ENCODE measurements at places on chromosomes 5 and 9. TPM values are rescaled to one million over a fixed set of nuclear protein-coding genes. Genes with fewer than 3 reads are reported as not detected.
A peak's percentile ranks its signal among the peaks of the same experiment; 100 is the strongest.

DNA sequence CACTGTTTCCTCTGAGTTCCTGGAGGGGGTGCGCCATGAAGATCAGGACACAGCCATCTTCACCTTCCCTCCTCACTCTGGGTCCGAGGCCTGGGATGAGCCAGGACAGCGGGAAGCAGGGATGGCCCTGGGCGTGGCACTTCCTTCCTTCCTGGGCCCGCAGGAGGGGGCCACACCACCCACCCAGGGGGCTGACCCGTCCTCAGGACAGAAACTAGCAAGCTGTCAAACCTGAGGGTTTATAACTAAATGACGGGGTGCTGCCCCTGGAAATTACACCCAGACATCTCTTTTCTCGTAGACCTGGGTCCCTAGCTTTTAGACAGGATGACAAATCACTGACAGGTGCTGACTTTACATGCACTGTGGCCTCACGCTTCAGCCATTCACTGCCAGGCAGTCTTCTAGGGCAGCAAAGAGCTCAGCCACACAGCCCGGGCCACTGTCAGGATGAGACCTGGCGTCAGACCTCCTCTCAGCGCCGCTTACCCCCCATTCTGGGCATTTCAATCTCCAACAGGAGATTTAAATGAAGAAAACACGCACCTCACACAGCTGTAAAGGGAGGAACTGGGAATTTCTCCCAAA, 8.1 kb downstream of the FCN2 start:
- no peak for DNase-seq

DNA sequence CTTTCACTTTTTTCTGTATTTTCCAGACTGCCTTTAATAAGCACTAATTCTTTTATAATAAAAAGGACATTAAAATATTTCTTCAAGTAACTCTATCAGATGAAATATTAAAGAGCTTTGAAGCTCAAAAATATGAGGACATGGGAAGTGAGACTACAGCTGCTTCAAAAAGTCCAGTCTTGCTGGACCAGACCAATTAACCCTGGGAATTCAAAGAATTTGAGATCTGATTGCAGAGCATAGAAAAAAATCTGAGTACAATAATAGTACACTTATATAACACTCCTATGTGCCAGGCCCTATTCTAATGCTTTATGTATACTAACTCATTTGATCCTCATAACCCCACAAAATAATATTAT, 9.8 kb downstream of the TMEM245 start:
- DNase-seq, result no peak

GRCh38 chr5:103808464-103809106, 246.0 kb upstream of the NUDT12 start:
- peak; percentile 45 for DNase-seq

Gene CDKN2B-AS1
- polyA plus RNA-seq, result not detected

Gene SLC6A19
- polyA plus RNA-seq, result 0.04 TPM

- DNase-seq, result no peak
These were observed 22.8 kb downstream of the THBS4 start for GRCh38 chr5:80057921-80058320.

Gene CYFIP2
- 8.3 TPM for polyA plus RNA-seq

Gene SCGB3A2
- polyA plus RNA-seq, result not detected

GRCh38 chr5:180898621-180899246, at the start of gene BTNL8:
BTNL8 (plus strand) TSS chr5:180899159; CDS start chr5:180899311, 152 bp downstream.
- no peak for DNase-seq

GRCh38 chr5:127210042-127210441, 80.6 kb upstream of the MEGF10 start:
- DNase-seq, result no peak

DNA sequence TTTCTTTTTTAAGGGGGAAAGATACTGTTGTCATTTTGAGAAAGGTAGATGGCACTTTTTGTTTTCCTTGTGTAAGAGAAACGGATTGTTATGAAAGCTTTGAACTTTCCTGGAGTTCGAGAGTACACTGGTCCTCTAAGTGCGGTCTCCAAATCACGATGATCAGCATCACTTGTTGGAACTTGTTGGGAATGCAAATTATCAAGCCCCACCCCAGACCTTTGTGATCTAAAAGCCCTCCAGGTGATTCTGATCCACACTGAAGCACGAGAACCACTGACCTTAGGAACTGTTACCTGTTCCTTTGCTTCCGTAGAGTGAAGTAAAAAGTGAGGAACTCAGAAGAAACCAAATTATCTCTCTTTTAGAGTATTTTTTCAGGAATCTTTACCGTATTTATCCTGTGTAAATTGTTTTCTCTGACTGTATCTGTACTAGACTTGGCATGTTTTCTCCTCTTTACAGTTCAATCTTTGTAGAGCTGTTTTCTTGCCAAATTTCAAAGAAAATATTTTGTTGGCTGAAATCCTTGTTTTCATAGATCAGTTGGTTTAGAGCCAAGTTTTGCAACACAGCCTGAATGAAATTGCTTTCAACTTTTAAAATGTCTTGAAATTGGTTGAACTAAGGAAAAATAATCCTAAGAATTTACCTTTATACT, 4.0 kb downstream of the MAT2B start:
- no peak for DNase-seq

DNA sequence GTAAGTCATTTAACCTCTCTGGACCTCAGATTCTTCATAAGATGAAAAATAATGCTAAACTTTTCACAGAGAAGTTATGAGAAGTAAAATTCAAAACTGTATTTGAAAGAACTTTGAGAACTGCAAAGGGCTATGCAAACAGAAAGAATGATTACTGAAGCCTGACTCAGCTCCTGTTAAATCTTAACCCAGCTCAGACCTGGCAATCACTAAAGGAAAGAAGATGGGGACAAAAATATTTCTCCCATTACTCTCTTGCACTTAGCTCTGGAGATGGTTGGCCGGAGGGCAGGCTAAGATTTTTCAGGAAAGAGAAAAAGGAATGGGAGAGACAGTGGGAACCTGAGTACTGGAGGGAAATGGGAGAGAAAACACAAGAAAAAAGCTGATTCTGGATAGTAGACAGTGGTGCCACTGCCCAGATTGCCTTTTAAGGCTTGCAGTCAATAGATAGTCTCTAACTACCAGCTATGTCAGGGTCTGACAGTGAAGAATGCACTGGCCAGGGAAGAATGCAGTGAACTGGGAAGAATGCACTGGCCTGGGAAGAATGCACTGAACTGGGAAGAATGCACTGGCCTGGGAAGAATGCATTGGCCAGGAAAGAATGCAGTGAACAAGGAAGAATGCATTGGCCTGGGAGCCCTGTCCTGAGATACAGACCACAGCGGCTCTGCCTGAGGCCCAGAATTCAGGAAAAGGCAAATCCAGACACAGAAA, 25.2 kb upstream of the CEMIP2 start:
- no peak for DNase-seq

DNA sequence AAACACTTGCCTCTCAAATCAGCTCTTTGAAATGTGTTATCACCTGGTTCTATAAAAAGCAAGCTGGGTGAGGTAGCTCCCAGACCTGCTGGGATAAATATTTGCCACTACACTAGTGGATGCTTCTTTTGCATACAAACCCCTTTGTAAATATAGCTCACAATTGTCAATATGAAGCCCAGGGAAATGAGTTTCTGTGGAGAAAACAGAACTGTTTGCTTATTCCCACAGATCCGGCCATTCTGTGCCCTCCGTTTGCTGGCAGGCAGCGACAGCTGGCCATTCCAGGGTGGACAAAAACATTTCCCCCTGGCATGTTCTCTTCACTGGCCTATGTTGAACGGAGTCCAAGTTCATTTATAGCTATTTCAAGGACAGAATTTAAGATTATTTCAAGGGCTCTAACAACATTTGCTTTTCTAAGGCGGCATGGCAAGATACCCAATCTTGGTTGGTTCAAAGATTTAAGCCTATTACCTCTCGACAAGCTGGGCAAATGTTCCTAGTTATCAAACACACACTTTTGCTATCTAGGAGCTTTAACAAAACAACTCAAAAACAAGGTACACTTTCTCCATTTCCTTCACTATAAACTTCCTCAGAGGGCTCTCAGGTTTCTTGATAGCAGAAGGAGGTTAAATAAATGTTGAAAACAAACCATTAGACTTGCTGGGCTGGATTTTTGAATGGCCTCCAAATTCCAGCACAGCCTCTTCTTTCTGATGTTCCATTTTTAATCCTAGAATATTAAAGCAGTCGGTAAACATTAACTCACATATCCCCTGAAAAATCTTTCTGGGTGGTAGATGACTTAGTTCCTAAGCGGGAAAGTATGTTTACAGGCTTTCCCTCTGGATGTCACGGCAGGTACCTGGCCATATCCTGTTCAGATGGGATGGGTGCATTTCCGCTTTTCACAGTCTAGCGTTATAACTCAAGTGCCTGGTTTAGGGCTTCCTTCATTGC, 332.3 kb downstream of the PLK2 start:
- DNase-seq, result peak; percentile 22

GRCh38 chr5:8192840-8193239, 323.9 kb downstream of the MTRR start:
- no peak for DNase-seq

GRCh38 chr5:107958432-107958831, 287.7 kb upstream of the EFNA5 start:
- DNase-seq, result no peak

GRCh38 chr9:90547896-90548295, 94.7 kb downstream of the DIRAS2 start:
- DNase-seq, result no peak

Gene DELE1
- polyA plus RNA-seq, result 79.3 TPM

DNA sequence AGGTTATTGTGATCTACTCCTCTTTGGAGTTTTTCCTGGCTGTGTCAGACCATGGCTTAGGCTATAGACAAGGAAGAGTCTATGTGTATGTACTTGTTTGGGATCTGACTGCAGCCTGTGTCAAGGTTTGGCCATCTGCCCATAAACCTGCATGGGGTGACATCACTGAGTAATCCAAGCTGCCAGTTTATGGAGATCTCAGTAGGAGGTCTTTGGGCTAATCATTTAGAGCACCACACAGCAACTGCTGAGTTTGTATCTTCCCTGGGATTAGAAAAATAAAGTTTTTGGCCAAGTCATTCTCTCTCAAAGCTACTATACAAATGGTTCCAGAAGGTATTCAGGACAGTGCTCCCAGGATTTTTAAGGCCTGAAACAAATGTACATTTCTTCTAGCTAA, 65.5 kb upstream of the HSPB3 start:
- peak; percentile 59 for DNase-seq

GRCh38 chr9:17470036-17470813, 108.6 kb upstream of the SH3GL2 start:
- no peak for DNase-seq

Gene MVB12B
- polyA plus RNA-seq, result 23.4 TPM

GRCh38 chr5:61182449-61182848, 20.2 kb upstream of the SMIM15 start:
- no peak for DNase-seq

DNA sequence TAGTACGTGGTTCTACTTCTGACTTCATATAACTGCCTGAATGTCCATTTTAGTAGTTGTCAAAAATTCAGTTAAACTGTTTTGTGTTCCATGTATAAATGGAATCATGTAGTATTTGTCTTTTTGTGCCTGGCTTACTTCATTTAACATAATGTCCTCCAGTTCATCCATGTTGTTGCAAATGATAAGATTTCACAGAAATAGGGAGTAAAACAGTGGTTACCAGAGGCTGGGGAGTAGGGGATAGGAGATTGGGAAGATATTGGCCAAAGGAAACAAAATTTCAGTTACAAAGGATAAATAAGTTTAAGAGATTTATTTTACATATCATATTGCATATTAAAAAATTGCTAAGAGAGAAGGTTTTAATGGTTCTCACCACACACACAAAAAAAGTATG, 425.0 kb upstream of the MEF2C start:
- DNase-seq, result no peak

Gene F2RL1
- 13.1 TPM for polyA plus RNA-seq

DNA sequence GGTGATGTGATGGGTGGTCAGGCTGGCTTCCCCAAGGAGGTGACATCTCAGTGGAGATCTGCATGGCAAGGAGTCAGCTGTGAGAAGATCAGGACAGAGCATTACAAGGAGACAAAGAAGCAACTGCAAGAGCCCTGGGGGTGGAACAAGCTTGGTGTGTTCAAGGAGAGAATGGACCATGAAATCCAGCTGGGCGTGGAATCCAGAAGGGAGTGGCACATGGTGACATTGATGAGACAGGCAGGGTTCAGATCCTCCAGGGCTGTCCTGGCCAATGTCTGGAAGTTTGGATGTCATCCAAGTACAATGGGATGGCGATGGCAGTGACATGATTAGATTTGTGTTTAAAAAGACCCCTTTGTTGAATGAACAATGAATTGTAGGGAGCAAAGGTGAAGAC, 175.6 kb downstream of the MACROH2A1 start:
- DNase-seq, result no peak

Gene PPP3R2
- not detected for polyA plus RNA-seq

GRCh38 chr5:176410486-176411180, 5.7 kb downstream of the CLTB start:
- DNase-seq, result no peak

GRCh38 chr5:150490296-150490669, 17.6 kb upstream of the NDST1 start:
- DNase-seq, result no peak

DNA sequence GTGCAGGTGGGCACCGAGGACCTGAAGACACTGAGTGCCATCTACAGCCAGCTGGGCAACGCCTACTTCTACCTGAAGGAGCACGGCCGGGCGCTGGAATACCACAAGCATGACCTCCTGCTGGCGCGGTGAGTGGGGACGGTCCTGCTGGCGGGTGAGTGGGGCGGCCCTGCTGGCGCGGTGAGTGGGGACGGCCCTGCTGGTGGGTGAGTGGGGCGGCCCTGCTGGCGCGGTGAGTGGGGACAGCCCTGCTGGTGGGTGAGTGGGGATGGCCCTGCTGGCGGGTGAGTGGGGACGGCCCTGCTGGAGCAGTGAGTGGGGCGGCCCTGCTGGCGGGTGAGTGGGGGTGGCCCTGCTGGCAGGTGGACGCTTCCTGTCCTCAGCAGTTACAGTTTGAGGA, 7.2 kb downstream of the GPSM1 start:
- DNase-seq, result no peak

Gene PTGR1
- polyA plus RNA-seq, result 62.5 TPM

Gene GRIN1
- polyA plus RNA-seq, result 0.84 TPM

GRCh38 chr5:80714570-80715298, 60.0 kb upstream of the DHFR start:
- no peak for DNase-seq

DNA sequence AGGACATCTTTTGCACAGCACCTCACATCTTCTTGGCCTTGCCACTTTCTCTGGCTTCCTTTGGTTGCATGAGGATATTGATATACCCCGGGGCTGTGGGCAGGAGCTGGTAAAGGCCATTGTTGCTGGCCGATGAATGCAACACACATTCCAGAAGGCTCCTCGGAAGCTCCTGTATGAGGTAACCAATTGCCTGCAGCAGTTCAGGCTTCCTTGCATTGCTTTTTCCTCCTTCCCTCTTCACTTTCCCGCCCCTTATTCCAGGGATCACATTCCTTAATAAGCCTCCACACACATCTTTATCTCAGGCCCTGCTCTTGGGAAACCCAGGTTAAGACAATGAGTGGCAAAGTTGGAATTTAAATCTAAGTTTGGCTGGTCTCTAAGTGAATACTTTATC, 505.4 kb upstream of the CLINT1 start:
- DNase-seq, result no peak

Data from muscle of arm (tissue), 14 donors.